Stimulated activated naive CD8-positive, alpha-beta T cell treated with anti-CD3 and anti-CD28 coated beads, Interleukin-15, Interleukin-2, amounts not matched to agents 100 U/mL and 50 U/mL, for 24 hours (primary cell): ENCODE measurements at places on chromosomes 11 and 22.

- no peak for DNase-seq
Observed at GRCh38 chr22:38220163-38220562, 18.4 kb downstream of the MAFF start.

- DNase-seq, result no peak
Observed at GRCh38 chr22:40997520-40997919, 46.3 kb downstream of the RBX1 start.

- DNase-seq, result no peak
Observed at GRCh38 chr11:48024635-48025071, 44.3 kb downstream of the PTPRJ start.

GRCh38 chr11:66429983-66430602, 8.6 kb downstream of the MRPL11 start:
- DNase-seq, result peak; percentile 85

DNA sequence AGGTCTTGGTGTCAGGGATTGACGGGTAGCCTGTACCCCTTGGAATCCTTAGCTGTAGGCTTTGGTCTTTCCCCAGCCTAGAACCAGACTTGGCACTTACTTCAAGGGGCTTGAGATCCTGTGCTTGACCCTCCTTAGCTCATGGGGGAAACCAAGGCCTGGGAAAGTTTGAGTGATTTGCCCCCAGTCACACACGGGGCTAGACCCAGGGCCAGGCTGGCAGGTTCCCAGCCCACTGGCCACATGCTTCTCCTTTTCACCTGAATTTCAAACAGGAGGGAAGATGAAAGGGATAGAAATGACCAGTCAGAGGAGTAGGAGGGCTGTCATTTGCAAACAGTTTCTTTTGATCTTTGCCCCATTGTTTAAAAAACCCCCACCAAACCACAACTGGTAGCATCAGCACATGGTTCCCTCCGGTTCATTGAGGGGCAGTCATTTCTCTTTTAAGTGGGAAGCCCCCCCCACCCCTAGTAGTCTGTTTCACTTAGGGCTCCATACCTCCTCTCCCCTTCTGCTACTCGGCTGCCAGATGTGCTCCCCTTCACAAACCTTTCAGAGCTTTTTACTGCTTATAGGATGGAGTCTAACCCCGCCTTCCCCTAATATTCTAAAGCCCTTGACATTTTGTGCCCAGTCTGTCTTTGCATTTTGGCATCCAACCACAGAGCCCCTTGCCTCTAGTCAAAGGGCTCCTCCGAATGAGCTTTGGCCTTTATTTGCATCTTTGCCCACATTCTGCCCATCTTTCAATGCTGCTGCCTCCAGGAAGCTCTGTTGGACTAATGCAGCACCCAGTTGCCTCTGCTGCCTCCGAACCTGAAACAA, 37.6 kb downstream of the ZNRF3 start:
- no peak for DNase-seq

GRCh38 chr11:74345420-74345819, 34.0 kb upstream of the P4HA3 start:
- DNase-seq, result no peak

- peak; percentile 63 for DNase-seq
Observed at GRCh38 chr22:41382098-41382578, 396 bp downstream of the TEF start.

DNA sequence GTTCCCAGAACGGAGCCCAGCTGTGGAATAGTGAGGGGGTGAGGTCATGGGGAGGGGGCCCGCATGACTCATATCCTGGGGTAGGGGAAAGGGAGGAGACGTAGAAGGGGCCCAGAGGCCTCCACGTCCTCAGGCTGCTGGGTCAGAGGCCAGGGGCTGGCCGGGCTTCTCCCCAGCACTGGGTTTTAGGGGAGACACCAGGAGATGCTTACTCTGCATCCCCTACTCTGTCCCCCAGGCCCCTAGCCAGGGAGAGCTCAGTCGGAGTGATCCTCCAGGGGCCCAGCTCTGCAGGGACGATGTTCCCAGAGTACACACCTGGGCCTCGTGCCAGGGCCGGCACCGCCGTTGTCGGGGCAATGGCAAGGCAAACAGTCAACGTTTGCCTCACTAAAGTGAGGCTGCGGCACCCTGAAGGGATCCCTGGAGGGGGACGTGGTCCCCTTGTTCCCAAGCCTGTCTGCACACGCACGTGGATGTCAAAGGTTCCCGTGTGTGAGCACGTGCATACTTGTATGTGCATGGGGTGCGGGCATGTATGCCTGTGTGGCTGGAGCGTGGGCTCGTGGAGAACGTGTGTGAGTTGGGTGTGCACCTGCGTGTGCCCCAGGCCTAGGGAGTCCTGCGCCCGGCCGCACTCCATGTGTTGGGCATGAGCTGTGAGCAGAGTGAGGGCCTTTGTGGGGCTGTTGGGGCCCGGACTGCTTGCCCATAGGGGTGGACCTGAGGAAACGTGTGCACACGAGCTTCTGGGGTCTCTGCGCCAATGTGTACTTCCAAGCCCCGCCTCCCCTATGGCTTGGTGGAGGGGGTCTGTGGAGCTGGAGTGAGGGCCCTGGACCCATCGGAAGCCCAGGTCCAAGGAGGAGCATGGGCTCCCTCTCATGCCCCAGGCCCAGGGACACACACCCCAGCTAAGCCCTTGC, 14.2 kb downstream of the PRR33 start:
- no peak for DNase-seq

DNA sequence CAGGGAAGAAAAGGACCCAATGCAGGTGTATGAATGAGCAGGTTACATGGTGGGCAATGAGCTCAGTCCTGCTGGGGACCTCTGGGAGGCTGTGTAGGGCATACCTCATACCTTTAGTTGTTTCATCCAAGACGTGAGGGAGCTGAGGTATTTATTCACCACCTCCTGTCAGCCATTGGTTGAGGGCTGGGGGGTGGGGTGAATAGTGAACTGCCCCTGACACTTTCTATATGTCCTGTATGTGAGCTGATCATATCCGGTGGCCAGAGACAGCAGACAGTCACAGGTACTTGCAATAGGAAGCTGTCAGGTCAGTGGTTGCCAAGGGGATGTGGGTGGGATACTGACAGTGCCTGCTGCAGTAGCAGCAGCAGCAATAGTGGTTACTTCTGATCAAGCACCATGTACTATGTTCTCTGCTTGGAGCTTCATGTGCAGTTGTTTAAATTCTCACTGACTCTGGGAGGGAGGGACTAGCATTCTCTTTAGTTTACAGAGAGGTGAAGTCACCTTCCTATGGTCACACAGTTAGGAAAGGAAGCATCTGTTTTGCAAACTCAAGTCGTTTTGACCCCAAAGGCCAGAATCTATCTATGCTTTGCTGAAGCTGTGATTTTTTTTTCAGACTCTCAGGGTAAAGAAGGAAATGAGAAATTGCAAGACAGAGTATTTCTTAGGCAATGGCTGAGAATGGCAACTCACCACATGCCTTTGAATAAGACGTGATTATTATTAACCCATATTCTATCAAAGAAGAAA, 54.0 kb downstream of the MIAT start:
- DNase-seq, result no peak

- no peak for DNase-seq
Observed at GRCh38 chr11:18285841-18286240, 19.8 kb downstream of the SAA1 start.

GRCh38 chr22:33073989-33074418, 15.8 kb upstream of the SYN3 start:
- no peak for DNase-seq

DNA sequence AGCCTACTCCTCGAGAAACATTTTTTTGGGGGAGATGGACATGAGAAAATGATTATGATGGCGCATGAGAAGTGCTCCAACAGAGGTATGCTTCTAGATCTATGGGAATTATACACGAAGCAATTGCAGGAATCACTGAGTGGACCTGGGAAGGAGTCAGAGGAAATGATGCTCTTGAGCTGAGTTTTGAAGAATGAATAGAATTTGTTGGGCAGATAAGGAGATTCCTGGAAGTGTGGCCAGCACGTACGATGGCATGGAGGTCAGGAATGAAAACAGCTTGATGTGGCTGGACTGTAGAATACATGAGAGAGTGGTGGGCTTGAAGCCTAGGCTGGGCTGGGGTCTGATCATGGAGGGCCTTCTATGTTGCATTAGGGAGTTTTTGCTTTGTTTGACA, 31.7 kb downstream of the ADAMTS15 start:
- DNase-seq, result no peak

DNA sequence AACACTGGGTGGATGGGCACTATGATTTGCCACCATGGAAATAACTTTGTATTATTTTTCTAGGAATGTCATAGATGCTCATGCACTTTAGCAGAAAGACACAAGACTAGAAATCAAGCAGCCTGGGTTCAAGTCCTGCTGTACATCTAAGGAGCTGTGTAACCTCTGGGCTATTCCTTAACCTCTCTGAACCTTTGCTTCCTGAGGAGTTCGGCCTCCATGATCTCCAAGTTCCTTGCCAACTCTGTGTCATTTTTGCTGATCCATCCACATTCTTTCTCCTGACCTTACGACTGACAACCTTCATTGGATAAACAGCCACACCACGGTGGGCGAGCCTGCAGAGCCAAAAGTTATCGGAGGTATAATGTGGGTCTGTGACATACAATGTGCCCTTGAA, 24.1 kb downstream of the ETS1 start:
- no peak for DNase-seq

- DNase-seq, result no peak
Observed at GRCh38 chr11:93988455-93988854, 32.7 kb upstream of the HEPHL1 start.

GRCh38 chr11:67517784-67518552, 5.3 kb downstream of the CABP2 start:
- no peak for DNase-seq

DNA sequence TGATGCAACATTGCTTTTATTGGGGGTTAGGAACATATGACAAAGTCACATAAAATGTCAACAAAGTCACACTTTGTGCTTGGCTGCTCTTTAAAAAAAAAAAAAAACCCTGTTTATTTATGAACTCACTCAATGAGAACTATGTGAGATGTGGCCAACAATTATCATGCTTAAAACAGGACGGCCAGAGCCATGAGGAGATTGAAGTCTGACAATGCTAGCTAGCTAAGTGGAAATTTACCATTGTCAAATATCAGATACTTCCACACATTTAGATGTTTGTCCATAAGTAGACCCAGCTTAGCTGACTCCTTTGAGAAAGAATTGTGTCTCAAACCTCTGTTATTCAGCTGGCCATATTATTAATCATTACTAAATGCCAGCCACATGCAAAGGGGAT, 26.9 kb downstream of the BLID start:
- DNase-seq, result no peak

- peak; percentile 49 for DNase-seq
Observed at GRCh38 chr22:37906364-37907008, 389 bp downstream of the MICALL1 start.

- no peak for DNase-seq
Observed at GRCh38 chr11:47377571-47378009, 757 bp downstream of the SPI1 start.

DNA sequence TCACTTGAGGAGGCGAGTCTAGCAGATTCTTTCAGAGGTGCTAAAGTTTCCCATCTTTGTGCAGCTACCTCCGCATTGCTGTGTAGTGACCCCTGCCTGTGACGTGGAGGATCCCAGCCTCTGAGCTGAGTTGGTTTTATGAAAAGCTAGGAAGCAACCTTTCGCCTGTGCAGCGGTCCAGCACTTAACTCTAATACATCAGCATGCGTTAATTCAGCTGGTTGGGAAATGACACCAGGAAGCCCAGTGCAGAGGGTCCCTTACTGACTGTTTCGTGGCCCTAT, 8.9 kb upstream of the SAMM50 start:
- DNase-seq, result no peak

- DNase-seq, result no peak
Observed at GRCh38 chr11:75547177-75547576, 14.9 kb upstream of the SERPINH1 start.

DNA sequence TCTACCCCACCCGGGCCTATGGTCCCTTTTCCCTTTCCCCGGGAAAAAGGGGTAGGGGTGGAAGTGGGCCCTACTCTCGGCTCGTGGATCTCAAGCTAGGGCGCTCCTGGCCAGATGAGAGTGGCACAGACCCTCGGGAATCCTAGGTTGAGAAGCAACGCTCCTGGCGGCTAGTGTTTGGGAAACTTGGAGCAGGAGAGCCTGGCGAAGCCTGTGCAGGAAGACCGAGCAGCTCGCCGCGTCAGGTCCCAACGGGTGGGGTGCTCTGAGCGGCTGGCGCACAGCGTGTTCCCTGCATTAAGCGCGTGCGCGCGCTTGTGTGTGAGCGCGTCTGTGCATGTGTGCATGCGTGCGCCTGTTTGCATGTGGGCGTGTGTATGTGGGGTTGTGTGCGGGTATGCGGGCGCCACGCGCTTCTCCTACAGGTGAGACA, 7.1 kb upstream of the FLI1 start:
- DNase-seq, result peak; percentile 66

DNA sequence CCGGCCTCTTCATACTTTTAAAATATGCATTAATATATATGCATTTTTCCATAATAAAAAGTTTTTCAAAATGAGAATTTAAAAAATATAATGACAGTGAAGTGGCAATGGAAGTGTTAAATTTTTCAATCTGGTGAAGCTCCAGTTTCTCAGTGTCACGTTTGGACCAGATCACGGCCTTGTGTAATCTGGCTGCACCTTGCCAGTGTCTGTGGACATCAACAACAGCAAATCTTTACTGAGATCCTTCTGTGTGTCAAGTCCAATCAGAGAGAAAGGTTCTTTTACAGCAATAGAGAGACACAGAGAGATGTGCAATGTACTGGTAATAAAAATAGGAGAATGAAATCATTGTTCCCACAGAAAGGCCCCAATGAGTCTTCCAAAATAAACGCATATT, 49.8 kb upstream of the PAK1 start:
- DNase-seq, result no peak

GRCh38 chr11:65213322-65214211, 31.8 kb downstream of the CAPN1 start:
- DNase-seq, result peak; percentile 47

DNA sequence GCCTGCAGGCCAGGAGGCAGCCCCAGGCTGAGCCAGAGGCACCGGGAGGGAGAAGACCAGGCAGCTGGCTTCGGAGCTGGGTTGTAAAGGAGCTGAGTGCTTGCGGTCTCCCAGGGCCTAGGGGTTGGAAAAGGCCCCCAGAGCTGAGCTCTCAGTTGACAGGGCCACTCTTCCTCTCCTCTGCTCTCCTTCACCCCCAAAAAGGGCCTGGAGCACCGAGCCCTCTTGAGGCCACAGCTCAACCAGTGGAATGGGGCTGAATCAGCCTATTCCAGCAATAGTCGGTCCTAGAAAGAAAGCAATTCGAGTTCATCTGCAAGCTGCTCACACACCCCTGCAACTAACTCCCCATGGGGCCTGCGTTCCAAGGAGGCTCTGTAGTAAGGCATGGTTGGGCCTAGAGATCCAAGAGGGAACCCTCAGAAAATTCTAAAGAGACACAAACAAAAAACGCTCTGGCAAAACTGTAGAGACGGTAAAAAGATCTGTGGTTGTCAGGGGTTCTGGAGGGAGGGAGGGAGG, 205.0 kb downstream of the BUD13 start:
- no peak for DNase-seq

- DNase-seq, result no peak
Observed at GRCh38 chr11:30206249-30206996, 24.4 kb upstream of the FSHB start.

GRCh38 chr11:60155931-60156330, 27.0 kb downstream of the MS4A6A start:
- no peak for DNase-seq

GRCh38 chr11:113840932-113841664, 34.3 kb downstream of the USP28 start:
- DNase-seq, result no peak

GRCh38 chr11:124172101-124172500, 11.0 kb upstream of the OR10D3 start:
- DNase-seq, result no peak

- no peak for DNase-seq
Observed at GRCh38 chr11:69852056-69852455, 32.8 kb upstream of the FGF3 start.
